ENCODE measurements at places on chromosomes 13 and 19. TPM values are rescaled to one million over a fixed set of nuclear protein-coding genes. Genes with fewer than 3 reads are reported as not detected.

DNA sequence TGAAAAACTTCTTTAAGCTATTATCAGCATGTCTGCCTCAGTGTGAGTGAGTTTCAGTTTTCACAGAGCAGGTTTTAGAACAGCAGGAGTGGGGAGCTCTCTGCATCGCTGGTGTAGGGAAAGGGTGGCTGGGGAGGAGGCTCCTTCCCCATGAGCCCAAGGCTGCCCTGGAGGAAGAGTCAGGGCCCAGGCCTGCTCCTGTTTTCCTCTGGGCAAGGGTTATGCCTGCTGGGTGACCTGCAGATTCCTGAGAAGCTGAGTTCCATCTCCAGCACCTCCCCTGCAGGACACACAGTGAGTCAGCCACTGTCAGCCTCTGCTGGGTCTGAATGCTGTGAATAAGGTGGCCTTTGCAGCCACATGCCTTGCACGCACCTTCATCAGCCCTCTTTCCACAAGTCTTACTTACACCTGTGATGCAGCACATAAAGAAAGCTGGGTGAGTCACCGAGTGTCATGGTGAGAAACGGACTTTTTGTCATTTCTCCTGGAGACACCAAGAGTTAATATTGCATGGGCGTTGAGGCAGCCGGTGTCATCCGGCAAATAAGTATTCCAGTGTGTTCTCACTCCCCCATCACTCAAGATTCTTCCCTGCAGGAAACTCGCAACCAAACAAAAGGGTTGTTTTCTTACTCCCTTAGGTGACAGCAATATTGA lies 186.4 kb upstream of the KL start:
- H3K27me3 ChIP-seq: no peaks in the 10 kb centered on the region
- no peaks in the 10 kb centered on the region for H3K36me3 ChIP-seq
- no peak overlapping the region for H3K27ac ChIP-seq

- peaks cover 10% of the 10 kb centered on the region for H3K27me3 ChIP-seq
- DNase-seq: no peak
- H3K27ac ChIP-seq: no peak overlapping the region
- no peak overlapping the region for H3K4me3 ChIP-seq
- H3K36me3 ChIP-seq: no peaks in the 10 kb centered on the region
Measured at GRCh38 chr19:51070334-51071094, 5.6 kb upstream of the KLK13 start.

DNA sequence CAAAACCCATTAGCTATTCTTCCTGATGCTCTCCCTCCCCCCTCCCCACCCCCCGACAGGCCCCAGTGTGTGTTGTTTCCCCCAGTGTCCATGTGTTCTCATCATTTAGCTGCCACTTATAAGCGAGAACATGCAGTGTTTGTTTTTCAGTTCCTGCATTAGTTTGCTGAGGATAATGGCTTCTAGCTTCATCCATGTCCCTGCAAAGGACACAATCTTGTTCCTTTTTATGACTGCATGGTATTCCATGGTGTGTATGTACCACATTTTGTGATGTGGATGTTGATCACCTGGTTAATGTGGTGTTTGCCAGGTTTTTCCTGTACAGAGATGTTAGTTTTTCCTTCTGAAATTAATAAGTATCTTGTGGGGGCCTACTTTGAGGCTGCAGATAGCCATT lies 31.5 kb downstream of the TDRD12 start:
- H3K4me3 ChIP-seq: no peak overlapping the region
- no peak overlapping the region for H3K27ac ChIP-seq
- no peaks in the 10 kb centered on the region for H3K36me3 ChIP-seq
- no peaks in the 10 kb centered on the region for H3K27me3 ChIP-seq
- no peak for DNase-seq
- H3K4me1 ChIP-seq: peaks cover 23% of the 10 kb centered on the region

- no peaks in the 10 kb centered on the region for H3K27me3 ChIP-seq
- H3K36me3 ChIP-seq: no peaks in the 10 kb centered on the region
- DNase-seq: no peak
- H3K4me1 ChIP-seq: peaks cover under 1% of the 10 kb centered on the region
Measured at GRCh38 chr13:43377973-43378372, 354.6 kb downstream of the DNAJC15 start.

CYP2S1 gene
- total RNA-seq: not detected

CD79A gene
- total RNA-seq: 1.3 TPM
